ENCODE measurements at places on chromosomes 12 and 14.
A peak's percentile ranks its signal among the peaks of the same experiment; 100 is the strongest.

GRCh38 chr12:56241424-56242303 lies 11.8 kb downstream of the SLC39A5 start:
- no peak for DNase-seq

DNA sequence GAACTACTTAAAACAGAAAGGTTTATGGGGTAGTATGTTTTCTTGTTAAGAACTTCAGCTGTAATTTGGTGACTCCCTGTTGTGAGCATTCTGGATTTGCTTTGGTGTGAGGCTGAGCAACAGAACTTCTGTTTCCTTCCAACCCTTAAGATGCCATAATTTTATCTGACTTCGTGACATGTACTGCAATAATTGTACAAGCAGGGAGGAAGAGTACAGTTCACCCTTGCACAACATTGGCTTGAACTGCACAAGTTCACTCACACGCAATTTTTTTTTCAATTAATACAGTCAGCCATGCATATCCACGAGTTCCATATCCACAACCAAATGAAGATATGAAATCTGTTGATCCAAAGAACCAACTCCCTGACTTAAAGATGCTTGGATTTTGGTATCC lies 42.9 kb upstream of the ANKS1B start:
- no peak for DNase-seq

DNA sequence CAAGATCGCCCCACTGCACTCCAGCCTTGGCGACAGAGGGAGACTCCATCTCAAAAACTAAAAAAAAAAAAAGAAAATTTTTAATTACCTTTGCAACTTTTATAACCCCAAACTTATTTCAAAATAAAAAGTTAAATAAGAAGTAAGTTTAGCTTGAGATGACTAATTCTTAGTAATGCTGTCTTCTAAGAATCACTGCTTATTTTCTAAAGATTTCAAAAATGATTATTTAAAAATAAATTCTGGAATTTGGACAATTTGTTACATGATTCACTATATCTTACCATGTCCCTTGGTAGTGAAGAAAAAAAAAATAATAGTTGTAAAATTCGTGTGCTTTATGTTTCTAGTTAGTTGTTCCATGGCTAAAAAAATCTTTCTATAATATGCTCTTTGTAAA lies 11.6 kb upstream of the HECTD1 start:
- DNase-seq, result no peak

DNA sequence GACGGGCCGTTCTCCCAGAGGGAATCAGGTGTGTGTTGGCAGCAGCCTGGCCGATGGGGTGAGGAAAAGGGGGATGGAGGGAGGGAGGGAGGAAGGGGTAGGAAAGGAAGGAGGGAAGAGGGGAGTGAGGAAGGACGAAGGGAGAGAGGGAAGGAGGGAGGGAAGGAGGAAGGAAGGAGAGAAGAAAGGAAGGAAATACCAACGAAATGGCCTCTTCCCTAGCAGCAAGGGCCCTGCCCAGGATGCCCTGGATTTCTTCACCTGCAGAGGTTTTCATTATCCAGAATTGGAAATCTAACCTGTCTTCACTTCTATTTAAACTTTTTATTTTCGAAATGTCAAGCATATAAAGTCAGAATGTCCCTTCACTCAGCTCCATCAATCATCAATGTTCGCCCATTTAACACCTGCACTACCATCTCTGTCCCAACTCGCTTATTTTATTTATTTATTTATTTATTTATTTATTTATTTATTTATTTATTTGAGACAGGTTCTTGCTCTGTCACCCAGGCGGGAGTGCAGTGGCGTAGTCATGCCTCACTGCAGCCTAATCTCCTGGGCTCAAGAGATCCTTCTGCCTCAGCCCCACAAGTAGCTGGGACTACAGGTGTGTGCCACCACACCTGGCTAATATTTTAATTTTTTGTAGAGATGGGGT lies 70.7 kb downstream of the ACACB start:
- DNase-seq, result no peak

DNA sequence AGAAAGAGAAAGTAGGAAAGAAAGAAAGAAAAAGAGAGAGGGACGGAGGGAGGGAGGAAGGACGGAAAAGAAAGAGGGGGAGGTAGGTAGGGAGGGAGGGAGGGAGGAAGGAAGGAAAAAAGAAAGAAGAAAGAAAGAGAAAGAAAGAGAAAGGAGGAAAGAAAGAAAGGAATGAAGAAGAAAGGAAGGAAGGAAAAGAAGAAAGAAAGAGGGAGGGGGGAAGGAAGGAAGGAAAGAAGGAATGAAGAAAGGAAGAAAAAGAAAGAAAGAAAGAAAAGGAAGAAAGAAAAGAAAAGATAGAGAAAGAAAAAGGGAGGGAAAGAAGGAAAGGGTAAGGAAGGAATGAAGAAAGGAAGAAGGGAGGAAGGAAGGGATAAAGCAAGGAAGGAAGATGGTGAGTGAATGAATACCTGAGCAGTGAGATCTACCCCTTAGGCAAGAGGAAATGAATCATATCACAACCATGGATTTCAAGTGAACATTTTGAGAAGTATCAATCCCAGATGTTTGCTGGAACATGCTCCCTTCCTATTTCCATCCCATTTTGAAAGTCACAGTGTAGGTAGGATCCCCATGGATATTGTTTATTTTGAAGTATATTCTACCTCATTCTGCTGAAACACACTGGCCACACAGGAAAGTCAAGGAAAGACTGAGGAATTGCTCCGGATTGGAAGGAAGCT lies 639.4 kb upstream of the TBX3 start:
- DNase-seq, result no peak

DNA sequence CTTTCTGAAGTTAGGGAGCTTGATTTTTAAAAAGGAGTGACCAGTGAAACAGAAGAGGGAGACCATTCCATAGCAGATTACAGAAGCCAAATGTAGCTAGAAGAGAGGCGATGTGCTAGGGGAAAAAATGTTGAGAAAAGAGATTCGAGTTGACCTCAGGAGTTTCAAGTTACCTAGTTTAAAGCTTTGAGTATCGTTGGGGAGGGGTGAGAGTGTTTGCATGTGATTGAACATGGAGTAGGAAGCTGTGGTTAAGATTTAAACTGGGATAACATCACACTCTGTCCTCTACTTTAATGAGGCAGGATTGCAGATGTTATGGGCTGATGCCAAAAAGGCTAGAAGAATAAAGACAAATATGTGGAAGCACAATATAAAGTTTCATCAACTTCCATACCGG lies 3.7 kb downstream of the LETMD1 start:
- DNase-seq, result no peak

- DNase-seq, result no peak
Measured at GRCh38 chr12:25438638-25439037, 114.4 kb downstream of the LMNTD1 start.

DNA sequence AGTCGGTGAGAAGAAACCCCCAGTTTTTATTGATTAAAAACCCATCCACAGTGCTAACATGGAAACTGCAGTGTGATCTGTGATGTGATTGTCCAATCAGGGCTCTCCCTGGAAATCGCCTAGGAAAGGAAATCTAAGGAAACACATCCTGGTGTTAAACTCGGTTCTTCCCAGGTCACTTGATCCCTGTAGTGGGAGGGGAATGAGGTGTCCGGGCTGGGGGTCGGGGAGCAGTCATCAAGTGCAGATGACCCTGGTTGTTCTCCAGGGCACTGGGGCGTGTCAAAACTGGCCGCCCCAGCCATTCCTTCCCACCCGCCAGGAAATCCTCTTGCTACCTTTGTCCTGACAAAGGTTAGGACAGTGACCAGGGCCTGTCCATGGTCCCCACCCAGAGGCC lies 20.8 kb downstream of the RAB35 start:
- no peak for DNase-seq

- DNase-seq, result no peak
Measured at GRCh38 chr12:20601668-20602280, 93.4 kb upstream of the SLCO1C1 start.

- no peak for DNase-seq
Measured at GRCh38 chr12:953776-954175, 4.3 kb upstream of the RAD52 start.

DNA sequence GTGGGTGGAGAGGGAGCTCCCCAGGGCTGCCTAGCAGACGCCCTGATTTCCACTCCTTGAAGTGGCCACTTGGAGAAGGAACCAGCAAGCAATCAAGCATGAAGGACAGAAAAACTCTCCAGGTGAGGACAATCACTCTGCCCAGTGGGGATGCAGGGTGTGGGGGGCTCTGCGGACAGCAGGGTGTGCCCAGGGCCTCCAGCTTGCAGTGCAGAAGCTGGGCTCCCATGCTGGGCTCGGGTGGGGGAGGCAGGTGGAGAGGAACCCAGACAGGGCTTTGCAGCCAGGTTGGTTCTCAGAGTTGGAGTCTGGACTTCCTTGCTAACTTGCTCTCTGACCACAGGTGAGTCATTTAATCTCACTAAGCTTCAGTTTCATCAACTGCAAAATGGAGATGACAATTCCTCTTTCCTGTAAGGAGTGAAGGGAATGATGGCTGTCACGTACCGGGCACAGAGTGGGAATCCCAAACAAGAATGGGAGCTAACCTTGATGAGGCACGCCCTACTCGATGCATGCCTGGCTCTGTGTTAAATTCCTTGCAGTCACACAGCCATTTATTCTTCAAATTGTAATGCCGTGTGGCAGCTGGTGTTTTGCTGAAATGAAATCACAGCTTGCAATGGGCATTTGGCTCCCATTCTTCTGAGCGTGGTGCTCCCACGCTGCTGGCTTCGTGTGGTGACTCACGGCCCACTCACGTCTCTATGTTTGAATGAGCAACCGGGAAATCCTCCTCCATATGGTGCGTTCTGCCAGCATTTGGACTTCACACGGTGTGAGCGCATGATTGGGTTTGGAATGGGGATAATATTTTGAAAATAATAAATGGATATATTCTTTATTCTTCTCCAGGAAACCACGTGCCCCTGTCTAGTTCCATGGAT lies 75.2 kb downstream of the PRIMA1 start:
- no peak for DNase-seq

DNA sequence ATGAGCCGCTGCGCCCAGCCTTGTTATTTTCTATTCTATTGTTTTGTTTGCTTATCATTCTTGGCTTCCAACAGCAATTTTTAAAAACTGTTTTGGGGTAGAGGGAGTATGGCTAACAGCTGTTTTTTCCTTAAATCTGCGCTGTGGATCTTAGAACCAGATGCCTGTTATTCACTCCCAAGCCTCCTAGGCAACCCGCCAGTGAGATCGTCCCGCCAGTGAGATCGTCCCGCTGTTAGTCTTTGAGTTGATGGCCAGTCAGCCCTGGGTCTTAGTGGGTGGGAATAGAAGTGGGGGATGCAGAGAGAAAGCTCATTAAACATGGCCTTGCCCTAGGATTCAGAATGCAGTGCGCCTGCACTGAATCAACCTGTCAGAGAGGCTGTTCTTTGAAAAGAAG lies 67.3 kb upstream of the BICD1 start:
- no peak for DNase-seq

DNA sequence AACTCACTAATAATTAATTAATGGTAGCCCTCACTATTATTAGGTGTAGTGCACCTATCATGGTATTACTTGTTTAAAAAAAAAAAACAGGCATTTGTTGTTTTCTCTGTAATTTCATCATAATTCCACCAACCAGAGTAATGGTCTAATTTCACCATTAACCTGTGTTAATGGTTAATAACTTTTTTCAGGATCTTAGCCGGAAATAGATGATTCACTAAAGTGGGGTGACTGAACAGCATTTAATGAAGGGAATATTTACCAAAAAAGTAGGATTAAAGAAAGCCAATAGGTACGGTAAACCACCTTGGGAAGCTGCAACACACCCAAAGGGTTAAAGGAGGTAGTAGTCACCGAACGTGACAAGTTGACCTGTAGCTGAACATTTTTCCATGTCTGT lies 13.0 kb downstream of the ETFBKMT start:
- no peak for DNase-seq

DNA sequence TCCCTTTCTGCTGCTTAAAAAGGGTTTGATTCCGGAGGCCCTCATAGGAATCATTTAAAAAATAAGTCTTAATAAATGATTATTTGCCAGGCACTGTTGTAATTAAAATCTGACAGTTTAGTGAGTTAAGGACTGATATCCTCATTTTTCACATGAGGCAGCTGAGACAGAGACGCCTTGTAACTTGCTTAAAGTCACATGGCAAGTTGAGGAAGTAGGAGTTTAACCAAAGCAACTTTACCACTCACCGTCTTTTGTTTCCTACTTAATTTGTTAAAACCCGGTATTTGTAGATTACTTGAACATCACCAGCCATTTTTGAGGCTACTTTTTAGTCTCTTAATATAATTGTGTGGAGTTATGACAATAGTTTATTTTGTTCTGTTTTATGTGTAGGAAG lies 2.4 kb downstream of the TIGAR start:
- DNase-seq, result no peak

- peak; percentile 11 for DNase-seq
Measured at GRCh38 chr12:92297932-92298696, 152.5 kb upstream of the BTG1 start.

- no peak for DNase-seq
Measured at GRCh38 chr12:50132505-50133135, 20.6 kb downstream of the COX14 start.

GRCh38 chr12:127421614-127422013 lies 845.4 kb upstream of the TMEM132C start:
- DNase-seq, result no peak

GRCh38 chr12:9673404-9674225 lies 4.1 kb downstream of the CLEC2D start:
- peak; percentile 64 for DNase-seq

GRCh38 chr12:51330186-51330585 lies 6.2 kb upstream of the BIN2 start:
- no peak for DNase-seq

GRCh38 chr14:20529806-20530205 lies 24.5 kb downstream of the RNASE10 start:
- DNase-seq, result no peak

DNA sequence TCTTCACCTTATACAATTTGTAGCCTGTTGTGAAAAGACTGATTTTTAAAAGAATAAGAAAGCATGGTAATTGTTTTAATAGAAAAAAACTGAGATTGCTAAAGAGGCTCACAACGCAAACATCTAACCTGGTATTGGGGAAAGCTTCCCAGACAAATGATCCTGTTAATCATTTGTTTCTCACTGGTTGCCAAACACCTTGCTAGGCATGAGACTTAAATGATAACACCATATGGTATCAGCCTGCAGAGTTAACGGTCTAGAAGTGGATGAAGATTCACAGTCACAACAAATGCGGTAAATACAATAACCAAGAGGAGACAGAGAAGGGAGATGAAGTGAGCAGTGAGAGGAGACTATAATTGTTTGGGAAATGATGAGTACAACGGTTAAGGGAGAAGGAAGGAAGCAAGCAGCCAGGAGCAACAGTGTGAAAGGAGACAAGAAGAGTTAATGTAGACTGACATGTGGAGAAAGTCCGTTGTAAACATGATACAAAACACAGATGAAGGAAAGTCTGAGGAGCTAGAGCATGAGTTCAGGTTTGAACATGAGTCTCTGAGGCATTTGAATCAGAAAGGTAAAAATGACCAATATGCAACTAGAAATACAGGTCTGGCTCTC lies 19.8 kb downstream of the GXYLT1 start:
- DNase-seq, result no peak

DNA sequence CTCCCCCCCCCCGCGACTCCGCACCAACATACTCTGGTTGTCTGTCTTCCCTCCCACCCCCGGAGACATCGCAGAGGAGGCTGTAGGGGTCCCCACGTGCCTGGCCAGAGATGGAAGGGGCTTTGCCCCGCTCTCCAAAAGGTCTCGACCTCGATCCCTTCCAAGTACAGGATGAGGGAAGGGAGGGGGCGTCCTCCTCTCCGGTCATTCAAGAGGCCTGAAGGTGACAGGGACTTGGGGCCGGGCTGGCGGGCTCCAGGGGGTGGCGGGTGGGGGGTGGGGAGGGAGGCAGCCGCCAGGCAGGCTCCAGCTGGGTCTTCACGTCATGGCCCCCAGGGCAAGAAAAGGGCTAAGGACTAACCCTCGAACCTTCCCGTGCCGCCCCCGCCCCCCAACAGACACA lies 15.1 kb downstream of the TBX3 start:
- no peak for DNase-seq

GRCh38 chr12:3173008-3173553 lies 95.9 kb downstream of the TSPAN9 start:
- no peak for DNase-seq

All from GM06990 (cell line).